Non-pigmented ciliary epithelial cell (primary cell): ENCODE measurements at places on chromosomes 7 and 10.

- peak; percentile 72 for DNase-seq
Observed at GRCh38 chr7:135771961-135772638, 23.5 kb upstream of the FAM180A start.

DNA sequence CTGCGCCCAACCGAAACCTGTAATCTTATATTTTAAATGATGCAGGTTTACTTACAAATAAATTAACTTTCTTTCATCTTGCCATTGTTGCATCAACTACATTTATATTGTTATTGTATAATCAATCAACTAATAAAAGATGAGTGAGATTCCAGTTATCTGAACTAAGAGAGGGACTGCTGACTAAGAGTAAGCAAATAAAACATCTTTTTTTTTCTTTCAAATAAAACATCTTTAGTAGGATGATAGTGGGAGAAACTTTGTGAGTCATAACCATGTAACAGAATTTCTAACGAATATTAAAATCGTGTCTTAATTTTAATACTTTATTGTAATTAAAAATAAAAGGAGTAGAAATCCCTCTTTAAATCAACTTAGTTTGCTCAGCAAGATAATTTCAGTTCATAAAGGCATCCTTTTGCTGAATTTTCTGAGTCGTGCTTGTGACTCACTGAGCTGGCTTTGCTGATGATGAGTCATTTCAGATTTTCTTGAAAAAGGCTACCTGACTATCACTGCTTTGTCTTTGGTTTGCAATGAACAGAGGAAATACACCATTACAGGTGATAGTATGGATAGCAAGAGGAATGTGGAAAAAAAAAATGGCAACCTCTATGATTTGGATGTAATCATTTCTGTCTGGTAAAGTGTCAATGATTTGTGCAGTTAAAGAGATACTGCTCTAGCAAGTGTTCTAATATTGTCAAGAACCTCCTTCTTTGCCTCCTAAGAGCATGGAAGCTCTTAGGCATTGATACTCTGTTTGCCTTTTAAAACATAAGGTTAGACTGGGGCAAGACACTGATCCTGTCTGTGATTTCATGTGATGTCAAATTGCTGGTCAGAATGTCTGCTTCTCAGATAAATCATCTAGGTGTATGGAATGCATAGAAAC, 119.5 kb downstream of the GPR158 start:
- DNase-seq, result peak; percentile 30

DNA sequence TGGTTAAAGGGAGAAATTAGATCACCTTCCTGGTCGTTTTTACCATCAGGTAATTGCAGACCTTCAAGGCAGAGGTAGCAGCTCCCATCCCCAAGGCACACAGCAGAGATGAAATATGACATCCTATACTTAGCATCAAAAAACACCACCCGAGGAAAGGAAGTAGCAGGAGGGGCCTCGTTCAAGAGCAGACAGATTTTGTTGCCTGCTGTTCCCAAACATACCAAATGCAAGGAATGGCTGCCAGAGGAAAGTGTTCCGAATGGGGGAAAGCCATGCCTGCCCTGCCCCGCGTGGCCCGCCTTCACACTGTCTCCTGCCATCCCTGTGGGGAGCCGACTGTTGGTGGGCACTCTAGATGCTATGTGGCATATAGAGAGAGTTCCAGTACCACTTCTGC, 18.0 kb downstream of the FKBP6 start:
- DNase-seq, result no peak

DNA sequence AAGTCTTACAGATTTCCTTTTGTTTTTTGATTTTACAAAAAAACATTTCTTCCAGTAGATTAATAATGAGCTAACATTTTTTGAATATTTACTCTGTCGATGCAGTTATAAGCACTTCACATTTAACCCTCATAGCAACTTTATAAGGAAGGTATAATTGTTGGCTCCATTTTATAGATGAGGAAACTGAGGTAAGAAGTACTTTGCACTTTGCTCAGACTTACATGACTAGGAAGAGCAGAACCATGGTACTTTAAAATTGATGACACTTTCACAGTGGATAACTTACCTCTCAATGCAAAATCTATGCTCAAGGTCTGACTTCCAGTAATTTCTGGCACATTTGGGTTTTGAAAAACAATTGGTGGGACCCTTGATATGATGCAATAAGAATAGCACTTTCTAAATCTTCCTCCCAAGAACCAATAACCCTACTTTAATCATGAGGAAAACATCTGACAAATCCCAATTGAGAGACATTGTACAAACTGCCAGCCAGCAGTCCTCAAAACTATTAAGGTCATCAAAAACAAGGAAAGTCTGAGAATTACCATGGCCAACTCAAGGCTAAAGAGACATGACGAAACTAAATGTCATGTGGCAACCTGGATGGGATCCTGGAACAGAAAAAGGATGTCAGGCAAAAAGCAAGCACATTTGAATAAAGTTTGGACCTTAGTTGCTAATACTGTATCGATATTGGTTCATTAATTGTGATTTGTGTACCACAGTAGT, 72.6 kb downstream of the RALA start:
- DNase-seq, result no peak

- DNase-seq, result no peak
Observed at GRCh38 chr10:87740254-87740655, 77.8 kb downstream of the ATAD1 start.

DNA sequence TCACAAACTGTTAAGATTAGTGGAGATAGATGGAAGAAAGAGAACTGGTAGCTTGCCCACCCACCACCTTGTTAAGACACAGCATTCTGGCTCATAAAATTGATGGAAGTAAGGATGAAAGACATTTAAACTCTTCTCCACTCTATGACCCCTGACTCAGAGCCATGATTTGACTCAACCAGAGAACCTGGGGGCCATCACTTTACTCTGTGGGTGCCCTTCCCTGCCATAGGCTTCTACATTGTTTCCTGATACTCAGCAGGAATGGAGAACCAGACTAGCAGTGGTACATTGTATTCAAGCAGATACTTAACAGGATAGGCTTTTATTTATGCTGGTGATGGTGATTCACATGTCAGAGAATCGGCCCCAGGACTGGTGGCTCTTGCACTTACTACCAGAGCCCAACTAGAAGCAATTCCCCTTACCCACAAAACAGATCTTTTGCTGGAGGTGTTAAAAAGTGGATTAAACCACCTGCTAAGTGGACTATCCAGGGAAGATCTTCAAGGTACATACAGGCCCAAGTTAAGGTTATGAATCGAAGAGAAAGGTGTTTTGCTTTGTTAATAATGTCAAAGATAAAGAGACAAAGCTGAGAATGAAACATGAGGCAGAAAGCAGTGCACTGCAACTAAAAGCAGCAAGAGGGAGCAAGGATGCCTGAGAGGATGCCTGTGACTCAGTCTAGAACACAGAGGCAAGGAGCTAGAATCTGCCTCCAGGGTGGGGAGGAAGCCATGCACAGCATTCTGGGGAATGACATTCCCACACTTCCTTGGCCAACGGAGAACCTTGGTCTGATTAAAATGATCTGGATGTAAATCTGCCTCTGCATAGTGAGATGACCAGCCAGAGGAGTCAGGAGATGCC, 36.0 kb upstream of the GLI3 start:
- no peak for DNase-seq

GRCh38 chr7:23027261-23027660, 13.3 kb upstream of the HYCC1 start:
- DNase-seq, result no peak

GRCh38 chr7:51142741-51143385, 173.7 kb downstream of the COBL start:
- DNase-seq, result no peak

GRCh38 chr10:112471878-112472487, 25.0 kb downstream of the VTI1A start:
- no peak for DNase-seq

DNA sequence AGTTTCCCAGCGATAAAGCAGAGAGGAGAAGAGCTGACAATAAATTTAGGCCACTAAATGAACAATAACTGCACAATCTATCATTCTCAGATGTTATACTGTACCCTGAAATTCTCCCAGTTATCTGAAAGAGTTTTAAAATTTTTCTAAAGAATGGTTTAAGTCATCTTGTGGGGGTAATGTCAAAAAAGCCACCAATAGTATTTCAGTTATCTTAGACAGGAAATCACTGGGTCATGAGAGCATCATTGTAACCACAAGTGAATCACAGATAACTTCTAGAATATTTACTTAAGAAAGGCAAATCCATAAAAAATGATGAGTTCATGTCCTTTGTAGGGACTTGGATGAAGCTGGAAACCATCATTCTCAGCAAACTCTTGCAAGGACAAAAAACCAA, 147.1 kb downstream of the DNAJB9 start:
- peak; percentile 42 for DNase-seq

- DNase-seq, result no peak
Observed at GRCh38 chr10:91564508-91564907, 68.4 kb downstream of the PPP1R3C start.

- no peak for DNase-seq
Observed at GRCh38 chr7:108403597-108404217, 52.5 kb downstream of the NRCAM start.

DNA sequence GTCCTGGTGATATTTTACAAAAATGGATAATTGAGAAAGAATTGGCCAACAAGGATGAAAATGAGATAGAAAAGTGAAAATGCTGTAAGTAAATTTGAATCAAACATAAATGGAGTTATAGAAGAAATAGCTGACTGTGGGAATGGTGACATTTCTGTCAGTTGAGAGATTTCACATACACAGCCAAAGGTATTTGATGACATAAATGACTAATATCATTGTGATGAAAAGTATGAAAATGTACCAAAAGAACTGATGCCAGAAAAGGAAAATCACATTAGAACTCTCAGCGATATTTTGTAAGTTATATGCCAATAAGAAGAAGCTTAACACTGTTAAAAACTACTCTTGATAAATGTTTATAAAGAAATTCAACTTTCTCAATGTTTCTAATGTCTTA, 54.9 kb downstream of the TFPI2 start:
- no peak for DNase-seq

DNA sequence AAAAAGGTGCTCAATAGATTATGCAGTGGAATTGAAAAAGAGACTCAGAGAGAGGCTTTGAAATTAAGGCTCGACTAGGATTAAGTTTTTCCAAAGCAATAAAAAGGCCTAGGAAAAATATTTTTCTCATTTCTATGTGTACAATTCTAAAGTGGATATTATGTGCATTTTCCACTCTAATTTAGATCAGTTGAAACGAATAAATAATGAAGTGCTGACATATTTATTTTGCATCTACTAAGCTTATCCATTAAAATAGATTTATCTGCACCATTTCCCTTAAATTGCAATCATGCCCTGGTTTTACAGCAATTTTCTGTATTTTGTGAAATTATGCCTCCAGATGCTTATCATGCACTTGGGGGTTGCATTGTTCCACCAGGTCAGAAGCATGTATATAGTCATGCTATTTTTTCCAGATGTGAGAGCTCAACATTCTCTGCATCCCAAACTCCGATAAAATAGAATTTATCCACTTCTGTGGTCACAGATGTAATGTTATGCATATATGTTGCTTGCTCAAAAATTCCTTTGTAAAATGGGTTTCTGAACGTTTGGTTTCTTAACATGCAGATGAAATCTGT, 18.3 kb downstream of the FIGNL1 start:
- no peak for DNase-seq

- no peak for DNase-seq
Observed at GRCh38 chr7:102433219-102434038, at the start of gene ORAI2. ORAI2 (plus strand) TSS chr7:102433575; CDS start chr7:102438957, 5,382 bp downstream.

DNA sequence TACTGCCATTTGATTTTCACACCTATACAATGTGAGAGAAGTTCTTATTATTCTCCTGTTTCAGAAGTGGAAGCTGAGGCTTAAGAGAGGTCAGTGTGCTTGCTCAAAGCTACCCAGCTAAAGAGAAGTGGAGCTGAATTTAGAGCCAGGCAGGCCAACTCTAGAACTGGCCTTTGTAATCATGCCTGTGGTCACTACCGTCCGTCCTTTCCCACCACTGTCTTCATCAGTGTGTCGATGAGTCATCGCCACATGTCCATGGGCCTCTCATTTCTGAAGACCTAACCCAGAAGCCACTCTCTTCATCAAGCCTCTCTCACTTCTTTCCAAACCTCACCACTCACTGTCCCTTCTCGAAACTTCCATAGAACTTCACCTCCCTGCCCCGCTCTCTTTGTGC, 237.8 kb downstream of the KIAA1217 start:
- peak; percentile 95 for DNase-seq
